ENCODE measurements at places on chromosomes 1 and 21.

DNA sequence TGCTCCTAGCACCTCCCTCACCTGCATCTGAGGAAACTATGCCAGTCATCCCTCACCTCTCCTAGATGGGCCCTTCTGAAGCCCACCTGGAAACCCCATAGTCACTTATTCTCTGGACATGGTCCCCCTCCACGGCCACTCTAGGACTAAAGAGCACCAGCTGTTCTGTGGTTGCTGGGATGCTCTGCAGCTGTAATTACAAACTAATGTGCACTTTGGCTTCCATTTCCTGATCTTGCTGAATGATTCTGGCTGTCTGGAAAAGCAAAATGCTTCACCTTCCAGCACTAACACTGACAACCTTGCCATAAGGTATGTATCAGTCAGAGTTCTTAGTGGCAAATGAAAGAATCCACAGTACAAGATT is 48.7 kb upstream of the PSEN2 start:
- no peak for DNase-seq

- no peak for DNase-seq
These were observed 37.7 kb upstream of the GPR37L1 start for GRCh38 chr1:202084791-202085681.

- no peak for DNase-seq
These were observed 8.7 kb downstream of the PDXK start for GRCh38 chr21:43727519-43728153.

DNA sequence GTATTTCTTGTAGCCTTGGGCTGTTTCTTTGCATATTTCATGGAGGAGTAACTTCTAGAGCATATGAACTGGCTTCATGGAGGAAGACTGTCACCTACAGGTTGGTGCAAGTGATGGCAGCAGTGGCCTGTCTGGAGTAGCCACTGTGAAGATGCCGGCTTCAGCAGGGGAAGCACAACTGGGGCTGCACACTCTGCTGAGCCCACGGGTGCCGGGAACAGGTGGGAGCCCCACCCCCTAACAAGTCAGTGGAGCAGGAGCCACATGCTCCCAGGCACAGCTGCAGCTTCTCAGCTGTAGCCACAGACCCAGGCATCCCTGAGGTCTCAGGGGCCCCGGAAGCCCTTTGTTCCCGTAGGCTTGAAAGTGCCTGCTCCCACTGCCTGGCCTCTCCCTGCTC is 43.2 kb upstream of the C1orf185 start:
- no peak for DNase-seq

DNA sequence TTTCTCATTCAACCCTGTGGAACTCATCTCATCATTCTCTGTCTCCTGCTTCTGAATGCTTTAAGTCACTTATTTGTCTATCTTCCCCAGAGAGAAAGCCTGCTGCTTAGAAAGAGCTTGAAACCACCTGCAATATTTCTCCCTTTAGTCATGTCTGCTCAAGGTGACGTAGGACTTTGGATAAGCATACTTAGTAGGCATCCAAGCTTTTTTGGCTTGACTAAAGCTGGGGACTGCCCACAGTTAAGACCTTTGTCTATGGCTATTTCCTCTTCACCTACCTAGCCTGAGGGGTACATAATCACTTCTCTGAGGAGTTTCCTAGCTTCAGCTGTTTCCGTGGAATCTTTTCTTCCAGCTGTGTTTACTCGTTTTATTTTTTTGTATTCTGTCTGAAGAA is 665.8 kb upstream of the CAMK1G start:
- DNase-seq = no peak

GRCh38 chr1:61011561-61012263 is 70.6 kb upstream of the NFIA start:
- DNase-seq = no peak

DNA sequence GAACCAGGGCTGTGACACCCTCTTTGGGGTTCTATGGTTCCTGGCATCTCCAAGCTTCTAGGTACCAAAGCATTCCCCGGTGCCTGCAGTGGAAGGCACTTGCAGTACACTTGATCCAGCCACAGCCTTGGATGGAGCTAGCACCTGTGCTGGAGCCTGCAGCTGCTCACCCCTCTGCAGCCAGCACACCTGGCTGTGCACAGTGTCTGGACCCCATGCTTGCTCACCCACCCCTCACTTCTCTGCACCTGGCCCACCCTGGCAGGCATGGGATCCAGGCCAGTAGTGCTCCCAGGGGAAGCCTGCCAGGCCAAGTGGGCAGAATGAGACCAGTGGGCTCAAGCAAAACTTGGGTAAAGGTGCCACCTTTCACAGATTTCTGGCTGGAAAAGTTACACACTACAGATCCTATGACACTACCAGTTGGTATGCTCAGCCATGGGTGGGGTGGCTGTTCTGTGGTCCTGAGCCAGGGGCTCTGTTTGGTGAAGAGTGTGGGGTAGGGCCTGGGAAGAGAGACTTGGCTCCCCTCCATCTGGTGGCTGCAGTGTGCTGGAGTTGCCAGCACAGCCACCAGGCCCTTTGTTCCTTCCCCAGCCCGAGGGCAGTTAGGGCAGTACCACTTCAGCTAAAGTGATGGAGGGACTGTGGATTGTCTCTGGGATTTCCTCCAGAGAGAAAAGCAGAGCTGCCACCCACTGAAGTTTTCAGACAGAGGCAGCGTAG is 157.8 kb upstream of the LRRC7 start:
- DNase-seq = no peak

GRCh38 chr1:234544087-234544579 is 65.2 kb upstream of the TARBP1 start:
- DNase-seq = no peak

DNA sequence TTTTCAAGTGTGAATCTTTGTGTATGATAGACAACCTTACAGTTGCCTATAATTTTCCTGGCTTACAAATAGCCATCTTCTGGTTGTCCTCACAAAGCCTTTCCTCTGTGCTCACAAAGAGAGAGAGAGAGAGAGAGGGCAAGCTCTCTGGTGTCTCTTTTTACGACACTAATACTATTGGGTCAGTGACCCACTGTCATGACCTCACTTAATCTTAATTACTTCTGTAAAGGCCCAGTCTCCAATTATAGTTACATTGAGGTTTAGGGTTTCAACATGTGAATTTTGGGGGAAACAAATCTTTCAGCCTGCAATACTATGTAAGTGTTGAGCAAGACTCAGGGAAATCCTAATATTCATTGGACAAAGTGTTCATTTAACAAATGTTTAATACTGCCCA is 167.4 kb upstream of the COL11A1 start:
- no peak for DNase-seq

GRCh38 chr1:26702680-26703038 is 6.8 kb downstream of the ARID1A start:
- no peak for DNase-seq

DNA sequence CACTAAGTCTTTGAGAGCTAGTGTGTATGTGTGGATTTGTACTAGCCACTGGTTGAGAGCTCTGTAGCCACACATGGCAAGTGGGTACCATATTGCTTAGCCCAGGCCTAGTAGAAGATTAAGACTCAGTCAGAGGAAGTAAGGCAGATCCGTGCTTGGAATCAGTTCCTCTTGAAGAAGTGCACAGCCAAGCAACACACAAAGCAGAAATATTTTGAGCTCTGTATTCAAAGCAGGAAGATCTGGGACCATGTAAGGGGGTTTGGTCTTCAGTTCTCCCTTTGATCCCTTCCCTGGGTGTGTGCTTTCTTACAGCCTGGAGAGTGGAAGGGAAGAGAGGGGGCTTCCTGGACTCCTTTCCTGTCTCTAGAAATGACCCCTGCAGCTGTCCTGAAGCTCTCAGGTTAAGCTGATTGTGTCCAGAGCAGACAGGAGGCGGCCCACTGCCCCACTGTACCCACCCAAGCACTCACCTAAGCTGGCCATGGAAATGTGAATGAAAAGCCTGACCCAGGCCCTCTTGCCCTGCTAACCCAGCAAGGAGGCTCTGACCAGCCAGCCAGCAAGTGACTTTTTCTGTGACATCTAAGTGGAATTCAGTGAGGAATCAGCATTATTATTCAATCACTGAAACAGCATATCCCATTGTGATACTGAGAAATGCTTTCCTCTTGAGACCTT is 3.6 kb downstream of the ETS2 start:
- no peak for DNase-seq

DNA sequence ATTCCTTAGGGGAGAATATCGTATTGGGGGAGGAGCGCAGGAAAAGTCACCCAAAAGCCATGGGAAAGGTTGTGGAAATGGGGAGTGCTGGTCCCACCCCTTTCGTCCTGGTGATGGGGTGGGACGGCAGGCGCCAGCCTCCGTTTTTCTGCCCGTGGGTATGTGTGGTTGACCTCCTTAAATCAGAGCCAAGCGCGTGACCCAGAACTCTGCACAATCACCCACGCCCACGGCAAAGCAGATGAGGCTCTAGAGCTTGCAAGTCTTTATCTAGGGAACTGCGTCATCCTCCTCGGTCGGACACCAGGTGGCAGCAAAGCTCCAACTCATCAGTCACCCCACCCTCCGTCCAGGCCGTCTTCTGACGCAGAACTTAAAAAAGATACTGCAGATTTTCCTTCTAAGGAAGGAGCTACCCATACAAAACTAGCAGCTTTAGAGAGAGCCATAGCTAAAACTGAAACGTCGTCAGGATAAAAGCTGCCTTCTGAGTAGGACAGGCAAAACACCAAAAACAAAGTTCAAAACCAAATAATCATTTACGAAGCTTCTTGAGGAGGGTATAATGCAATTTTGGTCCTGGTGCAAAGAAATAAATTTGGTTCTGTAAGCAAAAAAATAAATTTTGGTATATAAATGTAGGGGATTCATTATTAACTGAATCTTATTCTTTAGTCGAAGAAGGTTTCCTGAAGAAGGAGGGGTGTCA is 62.0 kb downstream of the TBX19 start:
- peak; percentile 46 for DNase-seq

DNA sequence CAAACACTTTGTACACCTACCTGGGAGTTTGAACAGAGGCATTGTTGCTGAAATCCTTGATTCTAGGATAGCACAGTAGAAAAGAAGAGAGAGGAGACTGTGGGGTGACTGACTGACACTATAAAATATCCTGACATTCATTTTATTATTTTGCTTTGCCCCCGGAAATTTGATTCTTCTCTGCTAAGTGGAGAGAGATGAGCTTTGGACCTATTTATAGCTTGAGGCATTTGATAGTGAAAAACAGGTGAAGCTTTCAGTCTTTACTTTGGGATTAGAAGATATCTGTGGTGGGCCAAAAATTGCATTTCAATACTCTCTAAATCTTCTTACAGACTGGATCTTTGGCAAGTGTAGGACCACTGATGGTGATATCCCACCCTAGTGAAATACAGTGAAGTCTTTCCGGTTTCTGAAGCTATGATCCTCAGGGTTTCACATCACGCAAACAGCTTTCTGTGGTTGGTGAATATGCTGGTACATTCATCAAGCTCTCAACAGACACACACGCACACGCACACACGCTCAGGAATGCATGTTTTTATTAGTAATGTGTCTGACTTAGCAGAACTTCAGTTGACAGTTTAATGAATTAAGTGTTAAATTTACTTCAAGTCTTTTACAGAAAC is at the start of gene AMPD1:
Gene AMPD1 (minus strand): TSS at position 117 of the 629 bp plus-strand sequence. CDS start 75 bp downstream, at position 42.
- no peak for DNase-seq

GRCh38 chr1:79044974-79045650 is 38.6 kb upstream of the ADGRL4 start:
- no peak for DNase-seq

DNA sequence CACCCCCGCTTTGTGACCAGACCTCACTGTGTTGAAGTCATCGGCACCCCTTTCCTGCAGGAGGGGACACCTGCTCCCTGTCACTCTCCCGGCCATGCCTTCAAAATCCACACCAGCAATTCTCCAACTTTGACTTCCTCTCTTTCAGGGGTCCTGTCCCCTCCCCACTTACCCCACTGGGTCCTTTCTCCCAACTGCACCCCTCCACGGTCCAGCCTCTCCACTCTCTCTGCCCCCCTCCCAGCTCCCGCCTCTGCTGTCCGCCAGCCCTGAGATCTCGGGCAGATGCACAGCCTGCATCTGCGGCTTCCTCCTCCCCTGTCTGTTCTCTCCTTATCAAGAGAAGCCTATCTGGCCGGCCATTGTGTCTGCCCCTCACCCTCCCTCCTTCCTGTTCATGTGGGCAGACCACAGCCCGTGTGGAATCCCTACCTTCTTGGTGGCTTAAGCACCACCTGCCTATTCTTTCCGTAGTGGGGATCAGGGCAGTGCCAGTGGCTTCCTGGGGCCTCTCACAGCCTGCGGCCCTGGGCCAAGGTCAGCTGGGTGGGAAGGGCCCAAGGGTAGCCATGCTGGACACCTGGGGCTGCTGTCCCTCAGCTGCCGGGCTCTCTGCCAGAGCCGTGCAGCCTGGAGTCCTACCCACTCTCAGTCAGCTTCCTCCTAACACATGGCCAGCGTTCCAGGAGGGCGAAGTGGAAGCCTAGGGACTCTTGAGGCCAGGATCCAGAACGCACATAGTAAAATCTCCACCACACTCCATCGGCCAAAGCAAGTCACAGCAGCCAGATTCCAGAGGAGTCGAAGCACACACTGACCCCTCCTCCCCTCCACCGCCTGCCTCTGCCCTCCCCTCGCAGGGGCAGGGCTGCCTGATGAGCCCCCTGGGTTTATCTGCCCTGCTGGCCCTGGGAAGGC is 5.1 kb upstream of the HES4 start:
- no peak for DNase-seq

Data from esophagus squamous epithelium (tissue), 5 donors.